Fibroblast of skin of right biceps (primary cell): ENCODE measurements at places on chromosomes 2 and 18.
A peak's percentile ranks its signal among the peaks of the same experiment; 100 is the strongest.

- DNase-seq = no peak
Observed at GRCh38 chr2:151977631-151978030, 121.2 kb downstream of the CACNB4 start.

GRCh38 chr2:218332920-218333645 lies 23.6 kb upstream of the CATIP start:
- DNase-seq = no peak

GRCh38 chr2:105739944-105740530 lies 4.7 kb upstream of the NCK2 start:
- no peak for DNase-seq

GRCh38 chr2:144546933-144547332 lies 27.0 kb upstream of the ZEB2 start:
- peak; percentile 76 for DNase-seq

DNA sequence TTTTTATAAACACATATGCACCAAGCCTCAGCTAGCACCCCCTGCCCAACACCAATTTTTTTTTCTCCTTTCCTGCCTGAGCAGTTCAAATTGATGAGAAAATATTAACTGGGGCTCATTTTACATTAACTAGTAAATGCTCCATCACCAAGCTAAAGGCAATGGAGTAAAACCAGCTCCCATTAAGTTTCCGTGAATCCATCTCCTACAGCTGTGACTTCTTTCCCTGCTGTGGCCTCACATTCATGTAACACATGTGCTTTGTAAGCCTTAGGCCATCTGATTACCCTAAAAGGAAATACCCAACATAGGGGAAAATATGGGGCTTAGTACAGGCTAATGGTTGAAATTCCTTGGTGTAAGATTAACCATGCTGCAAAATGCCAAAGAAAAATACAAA lies 60.8 kb downstream of the DNER start:
- DNase-seq = no peak

DNA sequence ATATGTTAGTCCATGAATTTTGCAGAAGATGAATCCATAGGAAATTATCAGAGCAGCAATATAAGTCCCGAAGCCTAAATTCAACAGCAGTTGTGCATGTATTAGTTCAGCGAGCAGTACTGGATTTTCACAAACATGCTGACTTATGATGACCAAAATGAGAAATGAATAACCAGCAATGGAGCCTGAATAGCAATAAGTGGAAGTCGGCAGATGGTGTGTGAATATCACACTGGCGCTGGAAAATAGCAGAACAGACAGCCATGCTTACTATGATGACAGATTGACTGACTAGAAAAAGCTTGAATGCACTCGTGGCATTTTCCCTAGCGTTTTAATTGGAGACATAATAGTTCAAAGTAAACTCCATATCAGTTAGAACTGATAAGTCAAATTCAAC lies 1114.5 kb downstream of the DSC3 start:
- DNase-seq = no peak

DNA sequence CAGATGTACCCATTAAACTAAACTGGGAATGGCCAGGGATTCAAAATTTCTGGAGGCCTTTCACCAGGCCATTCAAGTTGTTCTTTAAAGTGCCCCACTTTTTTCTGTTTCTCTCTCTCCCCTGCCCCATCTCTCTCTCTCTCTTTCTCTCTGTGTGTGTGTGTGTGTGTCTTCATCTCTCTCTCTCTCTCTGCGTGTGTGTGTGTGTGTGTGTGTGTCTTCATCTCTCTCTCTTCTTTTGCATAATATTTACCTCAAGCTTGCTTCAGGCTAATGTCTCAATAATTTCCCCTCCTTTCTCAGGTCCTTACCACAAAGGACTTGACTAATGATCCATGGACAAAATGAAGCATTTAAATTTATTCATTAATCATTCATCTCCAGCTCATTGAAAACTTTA lies 164.2 kb upstream of the KLHL14 start:
- DNase-seq = no peak

DNA sequence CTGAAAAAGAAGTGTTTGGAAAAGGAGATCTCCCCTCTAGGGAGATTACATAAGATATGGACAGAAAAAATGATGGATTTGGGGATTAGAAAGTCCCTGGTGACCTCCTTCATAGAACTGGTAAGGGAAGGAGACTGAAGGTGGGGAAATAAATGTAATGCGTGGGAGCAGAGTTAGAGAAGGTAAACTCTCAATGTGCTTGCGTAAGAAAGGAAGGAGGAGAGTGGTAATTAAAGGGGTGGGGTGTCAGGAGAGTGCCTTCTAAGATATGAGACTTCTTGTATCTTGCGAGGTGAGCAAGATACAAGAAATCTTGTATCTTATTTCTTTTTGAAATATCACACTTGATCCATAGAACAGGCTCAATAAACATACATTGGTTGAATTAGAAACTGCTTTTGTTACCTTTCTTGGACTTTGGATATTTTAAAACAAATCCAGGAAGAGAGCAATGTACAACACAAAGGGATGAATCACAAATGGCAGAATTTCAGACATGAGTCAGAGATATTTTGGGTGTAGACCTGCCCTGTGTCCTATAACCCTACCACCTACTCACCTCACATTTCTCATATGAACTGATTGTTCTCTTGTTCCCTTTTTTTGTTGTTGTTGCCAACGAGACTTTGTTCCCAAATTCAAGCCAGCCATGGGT lies 342.4 kb downstream of the INSIG2 start:
- DNase-seq = no peak
